ENCODE measurements at places on chromosomes 3 and 15.

- no peak for DNase-seq
Observed at GRCh38 chr3:135383301-135383700, 582.2 kb upstream of the PPP2R3A start.

DNA sequence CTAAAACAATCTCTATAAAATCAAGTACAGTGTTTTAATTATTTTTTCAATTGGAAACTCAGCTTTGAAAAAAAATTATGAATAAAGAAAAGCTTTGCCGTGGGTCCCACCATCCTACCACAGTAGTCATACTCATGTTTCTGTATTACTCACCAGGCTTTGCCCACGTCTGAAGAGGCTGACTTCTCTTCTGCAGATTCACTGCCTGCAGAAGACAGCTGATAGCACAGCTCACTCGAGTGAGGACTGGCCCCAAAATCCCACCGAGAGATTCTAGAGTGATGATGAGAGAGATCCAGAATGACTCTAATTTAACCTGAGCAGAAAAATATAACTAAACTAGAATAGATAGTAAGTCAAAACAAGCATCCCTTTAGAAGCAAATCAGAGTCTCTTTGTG is 11.9 kb downstream of the C2CD4B start:
- no peak for DNase-seq

DNA sequence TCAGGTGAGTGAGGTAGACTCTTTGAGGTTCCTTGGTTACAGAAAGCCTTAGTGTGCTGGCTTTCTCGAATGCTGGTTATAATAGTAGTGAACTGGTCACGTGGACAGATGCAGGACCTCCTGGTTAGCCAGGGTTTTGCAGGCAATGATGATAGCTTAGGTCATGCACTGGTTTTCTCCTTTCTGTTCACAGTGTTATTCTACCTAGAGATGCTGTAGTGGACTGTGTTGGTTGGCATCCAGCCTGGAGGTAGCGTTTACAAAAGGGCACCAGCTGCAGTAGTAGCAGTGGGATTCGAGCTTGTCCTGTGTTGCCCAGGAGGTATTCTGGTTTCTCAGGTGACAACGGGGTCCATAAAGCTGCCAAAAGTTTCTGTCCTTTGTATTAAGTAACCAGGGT is 27.0 kb downstream of the PCCB start:
- no peak for DNase-seq

- DNase-seq = no peak
Observed at GRCh38 chr15:100115066-100115710, 226.6 kb downstream of the ADAMTS17 start.

DNA sequence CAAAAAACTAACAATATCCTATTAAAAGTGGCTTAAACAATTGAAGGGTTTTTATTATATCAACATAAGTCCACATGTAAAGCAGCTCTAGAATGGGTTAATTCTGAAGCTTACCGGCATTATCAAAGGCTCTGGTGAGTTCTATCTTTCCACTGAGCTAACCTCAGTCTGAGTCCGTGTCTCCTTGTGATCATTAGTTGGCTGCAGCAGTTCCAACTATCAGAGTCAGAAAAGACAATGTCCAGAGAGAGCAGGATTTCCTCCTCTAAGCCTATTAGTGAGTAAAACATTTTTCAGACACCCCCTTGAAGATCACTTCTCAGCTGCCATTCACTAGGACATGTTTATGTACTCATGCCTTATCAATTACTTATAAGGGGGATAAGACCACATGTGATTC is 49.9 kb downstream of the DHX36 start:
- no peak for DNase-seq

- no peak for DNase-seq
Observed at GRCh38 chr3:100753846-100754245, 44.6 kb downstream of the TFG start.

- DNase-seq = no peak
Observed at GRCh38 chr15:28243399-28243798, 78.6 kb downstream of the HERC2 start.

GRCh38 chr3:131690800-131691199 is 188.0 kb upstream of the MRPL3 start:
- no peak for DNase-seq

GRCh38 chr15:73366766-73367623 is 1.8 kb downstream of the HCN4 start:
- DNase-seq = no peak

DNA sequence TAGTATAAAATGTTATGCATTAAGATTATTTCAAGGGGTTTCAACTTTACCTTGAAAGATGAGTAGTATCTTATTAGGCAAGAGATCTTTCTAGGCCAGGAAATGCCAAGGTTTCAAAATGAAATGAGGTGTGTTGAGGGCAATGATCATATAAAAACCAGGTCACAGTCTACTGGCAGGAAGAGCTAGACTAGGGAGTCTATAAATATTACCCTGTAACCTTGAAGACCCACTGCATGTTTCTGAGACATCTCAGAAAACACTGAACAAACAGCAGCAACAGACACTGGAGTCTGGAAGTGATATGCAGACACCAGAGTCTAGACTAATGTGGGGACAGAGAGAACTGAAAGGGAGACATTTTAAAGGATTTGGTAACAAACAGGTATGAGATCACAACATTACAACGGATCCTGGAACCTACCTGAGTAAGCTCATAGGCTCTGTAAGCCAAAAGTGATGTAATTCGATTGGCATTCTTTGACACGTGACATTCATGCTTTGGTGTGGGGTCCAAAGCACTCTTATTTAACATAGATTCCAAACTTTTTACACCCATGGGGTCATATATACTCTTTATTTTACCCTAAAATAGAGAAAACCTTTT is 15.0 kb downstream of the TASOR start:
- DNase-seq = no peak

GRCh38 chr3:87410110-87410509 is 133.7 kb upstream of the POU1F1 start:
- no peak for DNase-seq

DNA sequence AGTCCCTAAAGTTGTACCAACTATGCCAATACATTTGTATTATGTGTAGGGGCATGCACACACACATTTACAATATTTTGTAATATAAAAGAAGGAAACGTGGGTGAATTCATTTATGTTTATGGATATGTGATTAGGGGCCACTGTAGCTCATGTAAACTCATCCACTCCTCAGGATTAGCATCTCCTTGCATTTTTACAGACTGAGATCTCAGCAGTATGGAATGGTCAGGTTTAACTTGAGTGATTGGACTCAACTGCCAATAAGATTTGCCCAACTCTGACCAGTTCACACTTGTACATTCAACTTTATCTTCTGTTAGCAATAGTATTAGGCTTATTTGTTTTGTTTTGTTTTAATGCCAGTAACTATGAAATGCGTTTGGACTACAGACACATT is 36.5 kb downstream of the PSMD6 start:
- no peak for DNase-seq

GRCh38 chr3:127754411-127755304 is 67.7 kb downstream of the MGLL start:
- DNase-seq = no peak

DNA sequence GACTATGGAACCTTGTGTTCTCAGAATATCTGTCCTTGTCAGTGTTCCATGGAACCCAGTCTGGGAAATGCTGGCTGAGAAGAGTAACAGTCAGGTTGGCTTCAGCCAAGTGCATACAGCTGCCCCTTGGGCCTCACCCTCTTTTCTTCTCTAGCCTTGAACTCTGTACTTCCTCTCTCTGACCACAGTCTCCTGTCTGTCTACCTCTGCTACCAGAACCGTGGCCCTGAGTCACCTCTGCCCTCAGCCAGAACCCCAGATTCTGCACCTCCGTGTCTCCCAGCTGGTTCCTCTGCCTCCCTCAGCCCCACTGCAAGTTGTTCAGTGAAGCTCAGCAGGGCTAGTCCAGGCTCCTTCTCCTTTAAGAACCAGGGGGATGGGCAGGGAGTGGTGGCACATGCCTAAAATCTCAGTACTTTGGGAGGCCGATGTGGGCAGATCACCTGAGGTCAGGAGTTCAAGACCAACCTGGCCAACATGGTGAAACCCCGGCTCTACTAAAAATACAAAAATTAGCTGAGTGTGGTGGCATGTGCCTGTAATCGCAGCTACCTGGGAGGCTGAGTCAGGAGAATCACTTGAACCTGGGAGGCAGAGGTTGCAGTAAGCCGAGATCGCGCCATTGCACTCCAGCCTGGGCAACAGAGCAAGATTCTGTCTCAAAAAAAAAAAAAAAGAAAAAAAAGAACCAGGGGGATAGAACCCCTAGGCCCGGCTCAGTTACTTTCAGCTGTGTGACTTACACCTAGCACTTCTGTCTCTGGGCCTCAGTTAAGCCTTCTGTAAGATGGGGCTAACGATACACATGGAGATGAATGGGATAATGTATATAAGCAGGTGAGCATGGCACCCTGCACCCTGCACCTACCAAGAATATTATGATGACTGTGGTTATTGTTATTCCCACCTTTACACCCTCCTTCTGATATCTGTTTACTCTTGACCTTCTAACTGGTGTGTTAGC is 24.3 kb upstream of the TATDN2 start:
- peak; percentile 7 for DNase-seq

GRCh38 chr3:161403251-161403650 is 31.9 kb upstream of the SPTSSB start:
- no peak for DNase-seq

DNA sequence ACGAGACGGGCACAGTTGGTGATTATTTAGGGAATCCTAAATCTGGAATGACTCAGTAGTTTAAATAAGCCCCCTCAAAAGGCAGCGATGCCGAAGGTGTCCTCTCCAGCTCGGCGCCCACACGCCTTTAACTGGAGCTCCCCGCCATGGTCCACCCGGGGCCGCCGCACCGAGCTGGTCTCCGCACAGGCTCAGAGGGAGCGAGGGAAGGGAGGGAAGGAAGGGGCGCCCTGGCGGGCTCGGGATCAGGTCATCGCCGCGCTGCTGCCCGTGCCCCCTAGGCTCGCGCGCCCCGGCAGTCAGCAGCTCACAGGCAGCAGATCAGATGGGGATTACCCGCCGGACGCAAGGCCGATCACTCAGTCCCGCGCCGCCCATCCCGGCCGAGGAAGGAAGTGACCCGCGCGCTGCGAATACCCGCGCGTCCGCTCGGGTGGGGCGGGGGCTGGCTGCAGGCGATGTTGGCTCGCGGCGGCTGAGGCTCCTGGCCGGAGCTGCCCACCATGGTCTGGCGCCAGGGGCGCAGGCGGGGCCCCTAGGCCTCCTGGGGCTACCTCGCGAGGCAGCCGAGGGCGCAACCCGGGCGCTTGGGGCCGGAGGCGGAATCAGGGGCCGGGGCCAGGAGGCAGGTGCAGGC is 318.0 kb downstream of the FGF12 start:
- no peak for DNase-seq

DNA sequence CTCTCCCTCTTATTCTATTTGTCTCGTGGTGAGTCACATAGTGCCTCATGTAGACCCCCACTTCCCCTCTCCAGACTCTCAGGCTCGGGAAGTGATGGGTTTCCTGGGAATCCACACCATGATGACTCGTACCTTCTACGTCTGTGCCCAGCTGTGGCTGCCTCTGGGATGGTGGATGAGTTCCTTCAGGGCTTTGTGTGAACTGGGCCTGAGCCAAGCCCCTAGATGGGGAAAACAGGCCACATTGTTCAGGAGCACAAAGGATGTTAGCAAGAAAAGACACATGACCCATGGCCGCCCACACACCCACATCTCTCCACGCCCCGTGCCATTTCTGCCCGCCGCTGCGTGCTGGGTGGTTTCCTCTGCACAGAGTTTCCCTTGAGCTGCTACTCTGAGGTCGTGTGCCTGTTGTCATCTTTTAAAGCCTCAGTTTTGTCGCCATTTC is 10.5 kb downstream of the ISG20 start:
- peak; percentile 71 for DNase-seq

GRCh38 chr3:30501526-30501925 is 104.9 kb upstream of the TGFBR2 start:
- DNase-seq = no peak

GRCh38 chr15:68149059-68149458 is 56.1 kb downstream of the CALML4 start:
- DNase-seq = no peak

DNA sequence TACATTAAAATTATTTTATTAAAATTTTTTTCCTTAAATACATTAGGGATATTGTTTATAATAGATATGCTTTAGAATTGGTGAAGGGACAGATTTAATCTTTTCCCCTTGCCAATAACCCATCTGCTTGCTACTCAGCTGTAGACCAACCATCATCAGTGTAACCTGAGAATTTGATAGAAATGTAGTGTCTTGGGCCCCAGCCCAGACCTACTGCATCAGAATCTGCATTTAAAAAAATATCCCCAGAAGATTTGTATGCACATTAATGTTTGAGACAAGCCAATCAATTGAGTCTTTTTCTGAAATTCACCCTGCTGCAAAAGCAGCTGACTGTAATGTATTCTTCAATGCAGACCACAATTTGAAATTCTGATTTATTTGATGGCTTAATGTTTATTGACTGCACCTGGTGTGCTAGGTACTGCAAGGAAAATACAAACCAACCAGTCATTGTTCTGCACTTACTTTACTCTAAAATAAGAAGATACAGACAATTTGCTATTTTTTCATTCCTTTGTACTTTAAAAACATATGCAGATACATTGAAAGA is 190.7 kb upstream of the SGO1 start:
- no peak for DNase-seq

DNA sequence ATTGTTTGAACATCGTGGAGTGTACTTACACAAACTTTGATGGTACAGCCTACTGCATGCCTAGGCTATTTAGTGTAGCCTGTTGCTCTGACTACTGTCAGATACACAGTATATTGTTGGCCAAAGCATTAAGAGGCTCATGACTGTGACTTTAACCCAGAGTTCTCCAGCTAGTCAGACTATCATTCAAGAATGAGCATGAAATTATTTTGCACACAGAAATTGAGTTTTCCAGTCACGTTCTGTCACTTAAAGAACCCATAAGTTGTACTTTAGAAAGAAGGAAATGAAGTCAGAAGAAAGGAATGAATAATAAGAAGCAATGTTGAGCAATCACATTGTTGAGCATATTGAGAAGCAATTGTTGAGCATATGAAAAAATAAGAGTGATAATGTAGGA is 37.6 kb upstream of the SLC22A13 start:
- DNase-seq = no peak

- DNase-seq = no peak
Observed at GRCh38 chr3:52171514-52172261, 17.5 kb upstream of the POC1A start.

- peak; percentile 74 for DNase-seq
Observed at GRCh38 chr15:74438721-74439316, 5.1 kb upstream of the SEMA7A start.

DNA sequence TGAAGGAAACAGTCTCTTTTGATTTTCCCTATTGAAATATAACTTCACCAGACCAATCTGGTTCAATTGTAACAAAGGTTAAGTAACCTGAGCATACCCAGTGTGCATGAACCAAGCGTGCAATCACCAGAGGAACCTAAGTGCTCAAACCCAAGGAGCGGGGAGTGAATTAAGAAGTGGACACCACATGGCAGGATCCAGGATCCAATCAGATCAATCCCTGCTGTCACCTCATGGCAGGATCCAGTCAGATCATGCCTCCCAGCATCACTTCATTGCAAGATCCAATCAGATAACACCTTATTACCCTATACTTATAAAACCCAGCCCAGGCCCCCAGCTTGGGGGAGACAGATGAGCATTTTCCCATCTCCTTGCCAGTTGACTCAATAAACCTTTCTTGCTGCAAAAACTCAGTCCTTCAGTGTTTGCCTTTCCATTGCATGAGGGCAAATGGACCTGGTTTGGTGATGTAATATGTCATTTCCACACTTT is 38.9 kb upstream of the RNU6-1 start:
- DNase-seq = no peak
